8988T (cell line): ENCODE measurements at places on chromosomes 5 and 9.

GRCh38 chr5:23042226-23042625 is 189.1 kb upstream of the CDH12 start:
- DNase-seq, result no peak

GRCh38 chr9:120396418-120396817 is 183.5 kb downstream of the CDK5RAP2 start:
- no peak for DNase-seq

DNA sequence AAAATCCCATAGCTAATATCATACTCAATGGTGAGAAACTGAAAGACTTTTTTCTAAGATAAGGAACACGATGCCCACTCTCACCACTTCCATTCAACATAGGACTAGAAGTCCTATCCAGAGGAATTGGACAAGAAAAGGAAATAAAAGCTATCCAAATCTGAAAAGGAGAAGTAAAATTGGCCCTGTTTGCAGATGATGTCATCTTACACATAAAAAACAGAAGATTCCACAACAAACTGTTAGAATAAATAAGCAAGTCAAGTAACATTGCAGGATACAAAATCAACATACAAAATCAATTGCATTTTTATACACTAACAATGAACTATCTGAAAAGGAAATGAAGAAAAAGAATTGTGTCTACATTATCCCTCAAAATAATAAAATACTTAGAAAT is 308.0 kb downstream of the MCTP1 start:
- no peak for DNase-seq

- no peak for DNase-seq
Measured at GRCh38 chr9:27717991-27718390, 144.7 kb upstream of the C9orf72 start.

DNA sequence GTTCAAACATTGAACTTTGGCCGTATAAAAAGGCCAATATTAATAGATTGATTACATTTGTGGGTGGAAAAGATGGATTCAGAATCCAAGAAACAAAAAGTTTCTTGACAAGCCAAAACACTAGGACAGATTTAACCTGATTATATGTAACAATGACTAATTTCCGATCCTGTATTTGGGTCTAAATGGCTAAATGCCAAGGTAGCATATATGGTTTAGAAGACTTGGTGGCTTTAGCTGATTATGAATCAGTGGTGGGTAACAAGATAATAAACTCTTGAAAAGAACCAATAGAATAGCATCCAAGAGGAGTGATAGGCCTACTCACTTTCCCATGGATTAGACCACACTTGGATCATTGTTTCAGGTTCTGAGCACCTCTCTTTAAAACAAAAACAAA is 21.8 kb upstream of the ANP32B start:
- no peak for DNase-seq

DNA sequence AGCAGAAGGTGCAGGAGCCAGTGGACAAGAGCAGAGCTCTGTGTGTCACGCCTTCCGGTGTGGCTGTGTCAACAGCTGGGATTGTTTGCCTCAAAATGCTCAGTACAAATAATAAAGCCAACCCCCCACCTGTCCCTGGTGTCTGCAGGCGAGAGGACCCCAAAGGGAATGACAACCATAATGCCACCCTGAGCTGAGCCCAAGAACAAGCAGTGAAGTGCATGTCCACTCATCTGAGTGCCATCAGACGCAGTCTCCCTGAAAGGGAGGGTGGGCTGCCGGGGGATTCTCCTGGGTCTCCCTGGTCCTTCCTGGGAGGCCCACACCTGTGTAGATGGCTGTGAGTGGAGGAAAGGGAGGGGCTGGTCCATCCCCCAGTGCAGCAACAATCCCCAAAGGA is 328.8 kb upstream of the IRX1 start:
- no peak for DNase-seq

GRCh38 chr5:16809010-16809394 is 127.1 kb downstream of the MYO10 start:
- DNase-seq, result no peak

- no peak for DNase-seq
Measured at GRCh38 chr5:176568657-176569056, 19.5 kb downstream of the CDHR2 start.

DNA sequence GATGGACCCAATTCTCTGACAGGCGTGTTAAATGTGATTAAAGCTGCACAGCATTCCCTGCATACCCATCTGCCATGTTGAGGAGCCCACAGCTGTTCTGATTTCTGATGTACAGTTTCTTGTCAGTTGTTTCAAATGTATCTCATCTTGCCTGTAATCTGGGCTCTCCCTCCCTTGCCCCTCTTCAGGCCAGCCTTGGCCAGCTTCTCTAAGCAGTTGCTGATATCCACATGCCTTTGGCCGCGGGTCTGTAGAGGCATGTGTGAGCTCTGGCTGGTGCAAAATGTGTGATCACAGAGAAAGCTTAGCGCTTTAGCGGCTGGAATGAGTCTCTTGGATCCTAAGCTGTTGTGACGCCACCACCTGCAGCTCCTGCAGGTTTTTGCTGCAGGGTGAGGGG is 332.0 kb downstream of the MLLT3 start:
- DNase-seq, result no peak

DNA sequence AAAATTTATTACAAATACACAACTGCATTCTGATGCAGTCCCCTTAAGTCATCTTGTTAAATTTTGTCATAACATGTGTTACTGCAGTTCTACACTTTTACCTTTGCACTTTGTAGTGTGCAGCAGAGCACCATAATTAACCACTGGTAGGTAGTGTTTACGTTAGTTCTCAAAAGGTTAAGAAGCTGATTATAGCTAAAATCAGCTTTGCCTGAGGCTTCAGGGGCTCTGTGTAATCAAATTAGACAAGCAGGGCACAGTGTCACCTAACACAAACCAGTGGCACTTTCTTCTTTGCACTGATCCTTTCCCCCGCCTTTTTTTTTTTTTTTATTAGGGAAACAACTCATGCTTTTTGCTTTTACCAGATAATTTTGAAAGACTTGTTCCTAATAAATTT is 26.1 kb downstream of the POU5F2 start:
- no peak for DNase-seq

GRCh38 chr9:114385397-114386181 is 2.2 kb downstream of the AKNA start:
- no peak for DNase-seq

DNA sequence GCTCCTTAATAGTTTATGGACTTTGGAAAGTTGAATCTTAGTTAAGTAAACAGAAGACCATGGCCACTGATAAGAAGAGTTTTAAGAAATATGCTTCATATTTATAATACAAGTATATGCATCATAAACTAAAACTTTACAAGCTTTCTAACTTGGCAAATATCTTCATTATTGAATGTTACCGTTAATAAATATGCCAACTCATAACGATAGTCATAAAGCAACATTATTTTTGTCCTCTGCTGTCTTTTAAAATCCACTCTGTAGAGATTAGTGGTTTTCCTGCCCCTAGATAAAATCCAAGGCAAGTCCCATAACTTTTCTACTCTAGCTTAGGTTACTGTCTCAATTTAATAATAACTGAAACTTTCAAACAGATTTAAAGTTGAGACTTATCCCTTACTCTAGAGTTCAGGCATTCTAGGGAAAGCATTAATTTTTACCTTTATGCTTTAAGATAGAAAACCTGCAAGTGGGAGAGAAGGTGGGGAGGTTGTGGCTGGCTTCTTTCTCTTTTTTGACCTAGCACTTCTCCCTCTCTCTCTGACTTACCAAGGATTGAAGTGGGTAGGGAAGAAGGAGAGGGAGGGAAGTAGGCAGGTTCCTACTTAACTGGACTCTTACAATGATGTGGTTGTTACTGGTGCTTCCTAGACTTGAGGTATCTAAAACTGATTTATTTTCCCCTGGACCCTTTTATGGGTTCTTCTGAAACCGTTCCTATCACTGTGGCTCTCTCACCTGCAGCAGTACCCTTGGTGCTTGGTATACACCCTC is 29.6 kb downstream of the RNF145 start:
- DNase-seq, result no peak

GRCh38 chr5:141843156-141843927 is 34.9 kb downstream of the PCDH1 start:
- no peak for DNase-seq

GRCh38 chr9:16499892-16500291 is 370.6 kb downstream of the BNC2 start:
- no peak for DNase-seq

DNA sequence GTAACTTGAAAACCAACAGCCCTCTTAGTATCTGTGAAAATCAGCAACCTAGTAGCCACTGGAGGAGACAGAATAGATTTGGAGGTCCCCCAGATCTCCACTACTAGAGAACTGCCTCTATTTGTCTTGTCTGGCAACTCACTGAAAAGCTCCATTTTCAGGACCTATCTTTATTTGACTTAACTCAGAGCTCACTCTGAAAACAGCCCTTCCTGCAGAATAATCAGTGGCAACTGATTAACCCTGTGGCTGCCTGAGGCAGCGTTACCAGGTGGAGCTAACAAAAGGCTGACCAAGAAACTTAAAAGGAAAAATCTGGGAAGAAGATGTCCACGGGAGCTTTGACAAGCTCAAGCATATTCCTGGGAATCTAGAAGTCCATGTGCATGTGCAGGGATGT is 10.5 kb upstream of the IL13 start:
- DNase-seq, result no peak

- no peak for DNase-seq
Measured at GRCh38 chr5:6730407-6730806, 17.2 kb downstream of the TENT4A start.

- DNase-seq, result no peak
Measured at GRCh38 chr9:21454149-21454548, 13.9 kb downstream of the IFNA1 start.

DNA sequence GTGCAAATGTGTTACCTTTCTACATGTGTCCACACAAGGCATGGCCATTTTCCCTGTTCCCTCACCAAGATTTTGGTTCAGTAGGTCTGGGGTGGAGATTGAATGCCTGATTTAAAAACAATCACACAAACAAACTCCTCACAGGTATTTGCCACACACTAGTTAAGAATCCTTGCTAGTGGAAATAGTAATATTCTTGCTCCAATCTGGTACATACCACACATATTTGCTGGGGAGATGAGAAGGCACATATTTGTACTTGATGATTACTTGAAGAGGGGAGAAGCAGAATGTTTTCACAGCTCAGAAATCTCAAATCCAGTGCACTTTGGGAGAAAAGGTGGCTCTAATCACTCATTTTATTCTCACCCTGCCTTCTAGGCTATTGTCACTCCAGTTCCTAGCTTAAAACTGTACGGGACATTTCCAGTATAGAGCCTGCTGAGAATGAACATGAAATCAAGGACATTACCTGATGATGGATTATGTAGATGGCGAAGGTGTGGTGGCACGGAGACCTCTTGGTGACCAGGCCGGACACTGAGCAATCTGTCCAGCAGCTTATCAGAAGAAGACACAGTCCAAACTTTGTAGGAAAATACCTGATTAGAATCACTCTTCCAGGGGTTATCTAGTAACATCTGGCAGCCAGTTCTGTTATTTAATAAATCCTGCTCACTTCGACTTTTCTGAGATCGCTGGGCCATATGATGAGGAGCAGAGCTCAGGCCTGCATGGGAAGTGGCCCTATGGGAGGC is 116.1 kb upstream of the IL6ST start:
- DNase-seq, result no peak

DNA sequence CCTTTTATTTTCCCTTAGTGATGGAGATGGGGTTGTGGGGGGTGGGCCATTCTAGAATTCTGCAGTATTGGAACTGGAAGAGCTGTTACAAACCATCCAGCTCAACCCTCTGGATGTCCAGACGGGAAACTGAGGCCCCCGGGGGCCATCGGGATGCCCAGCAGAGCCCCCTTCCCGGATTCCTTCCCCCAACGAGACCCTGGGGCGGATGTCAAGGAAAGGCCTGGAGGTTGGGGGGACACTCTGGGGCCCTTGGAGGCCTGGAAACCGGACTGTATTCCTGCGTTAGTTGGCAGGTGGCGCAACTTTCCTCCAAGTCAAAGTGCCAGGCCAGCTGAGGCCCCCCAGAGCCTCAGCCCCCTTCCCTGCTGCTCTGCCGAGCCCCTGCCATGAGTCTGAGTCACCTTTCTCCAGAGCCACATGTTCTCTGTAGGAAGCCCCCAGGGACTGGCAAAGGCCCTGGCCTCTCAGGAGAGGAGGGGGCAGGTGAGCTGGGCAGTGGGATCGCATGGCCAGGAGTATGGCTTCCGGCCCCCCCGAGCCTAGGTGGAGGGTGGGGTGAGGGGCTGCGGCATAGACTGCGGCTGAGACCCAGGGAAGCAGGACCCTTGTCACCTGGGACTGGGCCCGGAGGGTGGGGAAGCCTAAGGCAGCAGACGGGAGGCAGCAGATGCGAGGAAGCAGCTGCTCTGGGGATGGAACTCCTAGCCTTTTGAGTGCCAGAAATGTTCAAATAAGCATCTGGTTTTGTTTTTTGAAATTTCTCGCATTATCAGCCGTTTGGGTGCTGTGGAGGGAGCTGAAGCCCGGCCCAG is 17.8 kb upstream of the FIBCD1 start:
- DNase-seq, result no peak

GRCh38 chr5:85428426-85428934 is 1043.8 kb upstream of the EDIL3 start:
- no peak for DNase-seq

GRCh38 chr9:116003397-116003796 is 150.2 kb upstream of the PAPPA start:
- DNase-seq, result no peak

- DNase-seq, result no peak
Measured at GRCh38 chr9:133916159-133916541, 76.0 kb downstream of the VAV2 start.
